T-helper 17 cell (primary cell): ENCODE measurements at places on chromosomes 11 and 22. TPM values are rescaled to one million over a fixed set of nuclear protein-coding genes. Genes with fewer than 3 reads are reported as not detected.

FOSL1 gene
- total RNA-seq: 8.5 TPM

ISX gene
- not detected for total RNA-seq

GPR83 gene
- total RNA-seq: 0.10 TPM

ROBO4 gene
- not detected for total RNA-seq

SMIM38 gene
- total RNA-seq: 0.22 TPM

RAB30 gene
- total RNA-seq: 33.9 TPM

C11orf16 gene
- total RNA-seq: not detected

MTMR3 gene
- total RNA-seq: 55.7 TPM

DNA sequence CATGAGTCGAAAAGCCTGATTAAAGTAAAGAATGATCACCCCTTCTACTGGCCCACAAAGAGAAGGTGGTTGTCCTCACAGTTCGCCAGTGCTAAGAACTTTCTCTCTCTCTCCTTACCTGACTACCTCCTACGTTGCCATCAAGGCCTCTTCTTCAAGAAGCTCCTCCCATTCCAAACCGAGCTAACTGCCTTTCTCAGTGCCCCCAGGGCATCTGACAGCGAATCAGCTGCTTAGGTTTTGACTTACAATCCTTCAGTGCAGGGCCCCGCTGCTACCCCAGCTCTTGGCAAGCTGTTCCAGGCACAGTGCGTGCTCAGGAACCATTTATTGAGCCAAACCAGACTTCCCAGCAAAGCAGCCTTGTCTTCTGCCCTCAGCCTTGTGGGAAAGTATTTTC, 5.8 kb downstream of the VSTM5 start:
- H3K27ac ChIP-seq: no peak overlapping the region
- peaks cover 2% of the 10 kb centered on the region for H3K36me3 ChIP-seq
- peaks cover 25% of the 10 kb centered on the region for H3K27me3 ChIP-seq
- H3K4me3 ChIP-seq: no peak overlapping the region
- peaks cover 6% of the 10 kb centered on the region for H3K4me1 ChIP-seq

GRCh38 chr11:95119361-95120060, 29.9 kb downstream of the ENDOD1 start:
- H3K27ac ChIP-seq: no peak overlapping the region
- no peak for DNase-seq
- no peaks in the 10 kb centered on the region for H3K27me3 ChIP-seq
- H3K4me1 ChIP-seq: peaks cover 8% of the 10 kb centered on the region
- H3K36me3 ChIP-seq: peaks cover 2% of the 10 kb centered on the region

- peaks cover 5% of the 10 kb centered on the region for H3K36me3 ChIP-seq
- no peak overlapping the region for H3K4me3 ChIP-seq
- peak overlapping the region; percentile 59 for H3K27ac ChIP-seq
- no peak for DNase-seq
- H3K27me3 ChIP-seq: no peaks in the 10 kb centered on the region
Measured at GRCh38 chr11:63504933-63505586, 824 bp upstream of the LGALS12 start.

DNA sequence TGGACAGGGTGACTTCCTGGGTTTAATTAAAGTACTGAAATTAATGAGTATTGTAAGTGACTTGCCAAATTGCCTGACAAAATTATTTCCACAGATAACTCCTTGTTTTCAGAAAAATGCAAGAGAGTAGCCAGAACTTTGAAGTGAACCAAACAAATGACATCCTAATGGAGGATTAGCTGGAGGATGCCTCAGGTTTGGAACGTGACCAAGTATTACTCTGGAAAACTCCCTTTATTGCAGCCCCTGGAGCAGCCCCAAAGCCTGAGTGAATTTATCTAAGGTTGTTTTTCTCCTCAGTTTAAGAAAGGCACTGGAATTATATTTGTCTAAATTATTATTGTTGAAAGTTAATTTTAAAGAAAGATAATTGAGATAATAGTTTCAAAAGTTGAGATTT, 343.6 kb upstream of the MTNR1B start:
- H3K27ac ChIP-seq: no peak overlapping the region
- H3K4me3 ChIP-seq: no peak overlapping the region
- no peaks in the 10 kb centered on the region for H3K36me3 ChIP-seq
- no peaks in the 10 kb centered on the region for H3K27me3 ChIP-seq

- H3K36me3 ChIP-seq: no peaks in the 10 kb centered on the region
- peaks cover 5% of the 10 kb centered on the region for H3K27me3 ChIP-seq
- no peaks in the 10 kb centered on the region for H3K4me1 ChIP-seq
- H3K4me3 ChIP-seq: no peak overlapping the region
- no peak overlapping the region for H3K27ac ChIP-seq
- no peak for DNase-seq
Measured at GRCh38 chr11:126862664-126863243, 137.8 kb downstream of the KIRREL3 start.

DNA sequence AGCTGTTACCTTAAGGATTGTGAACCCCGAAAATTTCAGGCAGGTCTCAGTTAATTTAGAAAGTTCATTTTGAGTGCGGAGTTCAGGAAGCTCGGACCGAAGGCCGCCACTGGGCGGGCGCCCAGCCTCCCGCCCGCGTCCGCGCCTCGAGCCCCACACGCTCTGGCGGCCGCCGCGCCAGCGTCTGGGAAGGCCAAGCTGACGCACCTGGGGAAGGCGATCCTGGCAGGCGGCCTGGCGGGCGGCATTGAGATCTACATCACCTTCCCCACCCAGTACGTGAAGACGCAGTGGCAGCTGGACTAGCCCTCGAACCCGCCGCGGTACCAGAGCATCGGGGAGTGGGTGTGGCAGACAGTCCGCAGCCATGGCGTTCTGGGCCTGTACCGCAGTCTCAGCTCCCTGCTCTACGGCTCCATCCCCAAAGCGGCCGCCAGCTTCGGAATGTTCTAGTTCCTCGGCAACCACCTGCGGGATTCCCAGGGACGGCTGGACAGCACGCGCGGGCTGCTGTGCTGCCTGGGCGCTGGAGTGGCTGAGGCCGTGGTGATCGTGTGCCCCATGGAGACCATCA, 79.5 kb downstream of the CCDC83 start:
- H3K4me1 ChIP-seq: no peaks in the 10 kb centered on the region
- H3K27ac ChIP-seq: no peak overlapping the region
- no peak overlapping the region for H3K4me3 ChIP-seq
- H3K36me3 ChIP-seq: peaks cover 3% of the 10 kb centered on the region
- no peaks in the 10 kb centered on the region for H3K27me3 ChIP-seq

DNA sequence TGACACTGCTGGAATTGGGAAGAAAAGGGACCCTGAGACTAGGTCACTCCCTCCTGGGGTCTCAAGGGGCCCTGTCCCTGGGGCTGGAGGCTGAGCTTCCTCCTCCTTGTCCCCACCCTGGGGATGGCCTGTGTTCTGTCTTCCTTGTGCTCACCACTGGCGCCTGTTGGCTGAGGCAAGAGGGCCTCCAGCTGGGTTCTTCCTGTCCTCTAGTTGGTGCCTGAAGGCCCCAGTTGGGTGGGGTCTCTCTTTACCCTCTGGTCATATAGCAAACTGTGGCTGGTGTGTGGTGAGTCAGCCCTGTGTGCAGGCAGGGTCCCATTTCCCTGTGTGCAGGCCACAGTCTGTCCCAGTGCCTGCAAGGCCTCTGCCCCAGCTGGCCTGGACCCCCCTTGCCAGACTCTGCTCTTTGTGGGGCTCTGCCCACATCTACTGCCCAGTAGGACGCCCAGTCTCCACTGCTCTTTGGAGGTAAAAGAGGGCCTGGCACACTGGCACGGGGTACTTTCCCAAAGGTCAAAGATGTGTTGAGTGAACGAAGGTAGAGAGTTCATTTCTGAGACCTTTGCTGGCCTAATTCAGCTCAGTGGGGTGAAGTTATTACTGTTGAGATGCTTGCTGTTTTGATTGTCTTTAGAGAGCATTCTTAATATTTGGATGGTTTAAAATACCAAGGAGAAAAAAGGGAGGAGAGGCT, 55.1 kb upstream of the CLDN5 start:
- peaks cover 29% of the 10 kb centered on the region for H3K4me1 ChIP-seq
- H3K36me3 ChIP-seq: no peaks in the 10 kb centered on the region
- no peak overlapping the region for H3K4me3 ChIP-seq
- no peak for DNase-seq

GRCh38 chr22:31292236-31292989, at the start of gene PIK3IP1:
PIK3IP1 (minus strand) TSS chr22:31292488; CDS start chr22:31292344, 144 bp downstream.
- H3K27me3 ChIP-seq: no peaks in the 10 kb centered on the region
- peak within 1 kb of the TSS; percentile 99 for H3K4me3 ChIP-seq
- H3K27ac ChIP-seq: peak within 1 kb of the TSS; percentile 100
- peaks cover 9% of the 10 kb centered on the region for H3K36me3 ChIP-seq

DNA sequence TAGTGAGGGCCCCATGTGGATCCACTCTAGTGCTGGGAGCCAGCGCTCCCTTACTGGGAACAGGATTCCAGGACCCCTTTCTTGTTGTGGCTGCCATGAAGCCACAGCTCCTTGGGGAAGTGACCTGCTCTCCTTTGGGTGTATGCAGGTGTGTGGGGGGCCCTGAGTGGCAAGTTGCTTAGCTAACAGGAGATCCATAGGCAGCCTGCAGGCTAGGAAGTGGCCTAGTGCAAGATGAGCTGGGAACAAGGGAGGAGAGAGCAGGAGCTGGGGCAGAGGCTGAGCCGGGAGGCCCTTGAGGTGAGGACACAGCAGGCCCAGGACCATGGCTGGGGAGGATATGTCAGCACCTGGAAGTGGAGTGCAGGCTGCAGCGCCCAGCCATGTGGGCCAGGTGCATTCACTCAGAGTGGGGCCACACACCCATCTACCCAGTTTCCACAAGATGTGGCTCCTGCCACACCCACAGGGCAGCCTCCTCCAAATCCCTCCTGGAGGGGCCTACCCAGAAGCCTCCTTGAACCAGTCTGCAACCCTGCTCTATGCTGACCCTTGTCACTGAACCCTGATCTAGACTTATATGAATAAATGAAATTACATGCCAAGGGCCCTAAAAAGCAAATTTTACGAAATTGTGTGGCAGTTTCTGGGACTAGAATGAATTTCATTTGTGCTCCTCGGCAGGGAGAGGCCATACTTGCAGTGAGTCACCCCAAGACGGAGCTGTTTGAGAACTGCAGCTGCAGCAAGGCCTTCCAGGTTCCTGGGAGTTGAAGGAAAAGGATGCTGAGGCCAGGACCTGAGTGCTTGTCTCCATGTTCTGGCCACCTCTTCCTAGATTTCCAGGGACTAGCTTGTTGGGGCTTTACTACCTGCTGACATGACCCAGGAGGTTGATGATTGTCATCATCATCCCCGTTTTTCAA, 3.2 kb downstream of the THAP7 start:
- peak overlapping the region; percentile 81 for H3K27ac ChIP-seq
- no peak for DNase-seq
- no peaks in the 10 kb centered on the region for H3K36me3 ChIP-seq
- peak overlapping the region; percentile 71 for H3K4me3 ChIP-seq

DNA sequence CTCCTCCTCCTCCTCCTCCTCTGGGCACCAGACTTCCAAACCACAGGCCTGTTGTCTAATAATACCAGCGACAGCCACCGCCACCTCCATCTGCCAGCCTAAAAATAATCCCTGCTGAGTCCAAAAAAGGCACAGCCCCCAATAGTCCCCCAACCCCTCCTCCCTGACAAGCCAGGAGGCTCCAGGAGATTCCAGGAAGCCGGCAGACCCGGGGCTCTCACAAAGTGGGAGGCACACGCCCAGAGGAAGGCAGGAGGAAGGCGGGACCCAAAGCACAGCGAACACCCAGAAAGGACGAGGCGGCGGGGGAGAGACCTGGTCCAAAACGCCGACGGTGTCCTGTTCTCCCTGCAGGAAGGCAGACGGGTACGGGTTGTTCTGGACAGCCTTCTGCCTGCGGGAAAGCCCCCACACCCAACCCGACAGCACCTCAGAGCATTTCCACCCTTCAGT, 5.9 kb downstream of the IGSF9B start:
- H3K36me3 ChIP-seq: peaks cover 2% of the 10 kb centered on the region
- peaks cover 57% of the 10 kb centered on the region for H3K4me1 ChIP-seq
- H3K27me3 ChIP-seq: peaks cover 6% of the 10 kb centered on the region
- DNase-seq: no peak
- H3K27ac ChIP-seq: no peak overlapping the region

- H3K27ac ChIP-seq: no peak overlapping the region
- H3K36me3 ChIP-seq: no peaks in the 10 kb centered on the region
- H3K4me1 ChIP-seq: peaks cover 2% of the 10 kb centered on the region
- DNase-seq: no peak
Measured at GRCh38 chr11:60367009-60367408, 11.3 kb upstream of the MS4A7 start.

DNA sequence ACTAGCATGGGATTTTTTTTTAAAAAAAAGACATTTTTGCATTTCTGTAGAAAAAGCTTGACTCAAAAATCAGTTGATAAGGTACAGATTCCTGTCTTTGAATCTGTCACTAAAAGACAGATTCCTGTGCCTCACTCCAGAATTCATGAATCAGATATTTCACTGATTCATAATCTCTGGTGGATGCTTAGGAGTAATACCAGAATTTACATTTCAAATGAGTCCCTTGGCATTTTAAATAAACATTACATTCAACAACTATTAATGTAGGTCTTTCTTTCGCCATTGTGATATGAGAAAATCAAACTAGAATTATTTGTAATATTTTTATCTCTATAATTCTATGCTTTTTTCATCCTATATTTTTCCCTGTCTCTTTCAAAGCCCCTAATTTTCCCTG, 128.3 kb downstream of the APIP start:
- no peaks in the 10 kb centered on the region for H3K36me3 ChIP-seq
- peaks cover 13% of the 10 kb centered on the region for H3K27me3 ChIP-seq
- H3K4me1 ChIP-seq: peaks cover 3% of the 10 kb centered on the region
- no peak overlapping the region for H3K4me3 ChIP-seq
- no peak overlapping the region for H3K27ac ChIP-seq

- no peak for DNase-seq
- no peaks in the 10 kb centered on the region for H3K27me3 ChIP-seq
- H3K4me1 ChIP-seq: peaks cover 20% of the 10 kb centered on the region
- H3K27ac ChIP-seq: no peak overlapping the region
- no peak overlapping the region for H3K4me3 ChIP-seq
Measured at GRCh38 chr11:72436661-72437060, 2.3 kb upstream of the CLPB start.

- DNase-seq: no peak
- H3K4me3 ChIP-seq: no peak overlapping the region
- no peaks in the 10 kb centered on the region for H3K27me3 ChIP-seq
- peaks cover 3% of the 10 kb centered on the region for H3K36me3 ChIP-seq
- H3K27ac ChIP-seq: no peak overlapping the region
- no peaks in the 10 kb centered on the region for H3K4me1 ChIP-seq
Measured at GRCh38 chr11:66815646-66816045, 27.6 kb upstream of the RCE1 start.

DNA sequence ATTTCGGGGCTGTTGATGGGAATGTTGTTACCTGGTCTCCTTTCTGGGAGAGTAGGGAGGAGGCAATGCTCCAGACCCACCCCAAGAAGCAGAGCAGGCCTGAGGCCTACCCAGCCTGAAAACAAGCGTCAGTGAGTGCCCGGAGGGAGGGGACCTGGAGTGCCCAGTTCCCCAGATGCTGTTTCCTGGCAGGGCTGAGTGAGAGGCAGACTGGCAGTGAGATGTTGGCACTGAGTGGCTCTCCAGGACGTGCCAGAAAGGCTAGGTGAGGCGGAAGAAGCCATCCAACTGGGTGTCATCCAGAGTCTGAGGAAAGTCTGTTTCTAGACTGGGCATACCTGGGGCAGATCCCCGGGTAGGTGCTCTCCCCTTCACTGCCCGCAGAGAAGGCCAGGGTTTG, 1.3 kb downstream of the POU2F3 start:
- DNase-seq: no peak
- H3K4me1 ChIP-seq: peaks cover 4% of the 10 kb centered on the region
- H3K36me3 ChIP-seq: peaks cover 13% of the 10 kb centered on the region
- H3K27me3 ChIP-seq: peaks cover 73% of the 10 kb centered on the region
- H3K27ac ChIP-seq: no peak overlapping the region
